ENCODE measurements at places on chromosomes 7 and 10.

- no peak for DNase-seq
Measured at GRCh38 chr7:111561654-111561903, 713 bp downstream of the IMMP2L start.

GRCh38 chr7:149716932-149717307 lies 56.5 kb downstream of the ZNF467 start:
- no peak for DNase-seq

DNA sequence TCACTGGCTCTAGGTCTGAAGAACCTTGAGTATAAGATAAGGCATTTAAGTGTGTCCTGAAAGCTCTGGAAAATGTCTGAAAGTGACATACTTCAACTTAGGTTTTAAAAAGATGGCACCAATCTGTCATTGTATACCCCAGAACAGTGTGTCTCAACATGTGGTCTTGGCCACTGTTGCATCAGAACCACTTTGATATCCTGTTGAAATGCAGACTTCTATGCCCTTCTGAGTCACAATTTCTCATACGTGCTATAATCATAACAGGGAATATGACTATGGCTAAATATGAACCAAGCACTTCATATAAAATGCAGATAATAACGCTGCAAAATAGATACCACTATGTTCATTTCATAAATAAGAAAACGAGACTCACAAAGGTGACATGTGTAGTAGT lies 38.0 kb upstream of the GPAM start:
- DNase-seq = no peak

GRCh38 chr7:114070246-114070645 lies 151.4 kb upstream of the PPP1R3A start:
- no peak for DNase-seq

DNA sequence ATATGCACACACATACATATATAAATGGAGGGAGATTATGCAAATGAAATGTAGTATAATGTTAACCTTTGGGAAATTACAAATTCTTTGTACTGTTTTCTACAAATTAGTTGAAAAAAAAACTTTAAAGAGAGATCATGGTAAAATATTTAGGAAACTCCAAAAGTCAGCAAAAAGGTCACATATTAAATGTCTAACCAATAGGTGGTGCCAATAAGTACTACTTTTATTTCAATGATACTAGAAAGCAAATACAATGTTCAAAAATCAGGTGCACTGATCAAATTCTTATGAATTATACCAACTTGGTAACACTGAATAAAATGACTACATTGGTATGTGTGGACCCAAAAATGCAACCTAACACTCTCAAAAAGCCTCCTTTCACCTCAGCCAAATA lies 276.9 kb downstream of the DOCK4 start:
- DNase-seq = no peak

DNA sequence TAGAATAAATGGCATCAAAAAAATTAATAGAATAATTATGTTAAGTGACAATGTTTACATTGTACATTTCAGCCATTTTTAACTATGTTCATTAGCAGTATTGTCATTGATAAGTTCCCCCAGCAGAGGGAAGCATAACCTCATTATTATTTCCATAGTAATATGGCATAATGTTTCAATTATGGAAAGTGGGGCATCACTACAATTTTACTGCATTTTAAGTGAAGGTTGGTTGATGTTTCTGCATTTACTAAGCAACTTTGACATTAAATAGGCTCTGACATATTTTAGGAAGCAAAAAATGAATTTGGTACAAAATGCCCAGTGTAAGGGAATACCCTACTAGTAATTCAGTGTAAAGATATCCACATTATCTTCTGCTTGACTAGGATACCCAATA lies 218.3 kb downstream of the SEMA3A start:
- DNase-seq = no peak

GRCh38 chr10:119278126-119278709 lies 70.8 kb downstream of the GRK5 start:
- DNase-seq = no peak

- DNase-seq = no peak
Measured at GRCh38 chr7:91798425-91798824, 82.1 kb downstream of the MTERF1 start.

DNA sequence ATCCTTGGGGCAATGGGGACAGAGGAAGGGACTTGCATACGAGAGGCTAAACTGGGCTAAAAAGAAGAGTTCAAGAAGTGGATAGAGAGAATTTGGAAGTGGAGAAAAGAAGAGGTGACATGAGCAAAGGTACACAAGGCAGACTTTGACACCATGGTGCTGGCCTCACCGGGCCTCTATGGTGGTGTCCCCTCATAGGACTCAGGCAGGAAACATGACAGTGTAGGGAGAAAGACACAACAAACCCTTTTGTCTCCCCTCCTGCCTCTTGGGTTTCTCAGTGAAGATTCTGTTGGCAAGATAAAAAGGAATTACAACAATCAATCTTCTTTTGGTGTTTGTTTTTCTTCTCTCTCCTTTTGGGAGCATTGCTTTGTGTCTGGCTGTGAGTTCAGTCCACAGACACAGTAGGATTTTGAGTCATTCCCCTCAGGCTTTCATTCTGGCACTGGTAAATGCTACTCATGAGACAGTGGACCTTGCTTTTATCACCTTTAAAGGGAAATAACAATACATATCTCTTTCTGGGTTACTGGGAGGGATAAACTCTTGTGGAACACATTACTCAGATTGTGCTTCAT lies 827.7 kb downstream of the TNS3 start:
- DNase-seq = no peak

- no peak for DNase-seq
Measured at GRCh38 chr7:90262438-90262837, 17.5 kb downstream of the CFAP69 start.

DNA sequence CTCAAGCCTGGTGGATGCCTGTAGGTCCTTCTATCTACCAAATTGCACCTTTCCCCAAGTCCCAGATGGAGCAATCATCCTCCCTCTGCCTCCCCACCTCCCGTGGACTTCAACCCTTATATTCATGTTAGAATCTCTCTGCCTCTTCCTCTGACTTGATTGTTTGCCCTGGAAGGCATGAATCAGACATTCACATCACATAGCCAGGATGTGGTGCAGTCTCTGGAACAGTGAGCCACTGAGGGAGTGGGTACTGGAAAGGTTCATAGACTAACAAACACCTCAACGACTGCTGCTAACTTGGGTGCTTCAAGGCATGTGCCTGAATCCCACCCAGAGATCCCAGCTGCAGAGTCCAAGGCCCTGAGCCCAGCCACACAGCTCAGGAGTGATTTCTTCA lies 494.0 kb downstream of the TNS3 start:
- DNase-seq = no peak

DNA sequence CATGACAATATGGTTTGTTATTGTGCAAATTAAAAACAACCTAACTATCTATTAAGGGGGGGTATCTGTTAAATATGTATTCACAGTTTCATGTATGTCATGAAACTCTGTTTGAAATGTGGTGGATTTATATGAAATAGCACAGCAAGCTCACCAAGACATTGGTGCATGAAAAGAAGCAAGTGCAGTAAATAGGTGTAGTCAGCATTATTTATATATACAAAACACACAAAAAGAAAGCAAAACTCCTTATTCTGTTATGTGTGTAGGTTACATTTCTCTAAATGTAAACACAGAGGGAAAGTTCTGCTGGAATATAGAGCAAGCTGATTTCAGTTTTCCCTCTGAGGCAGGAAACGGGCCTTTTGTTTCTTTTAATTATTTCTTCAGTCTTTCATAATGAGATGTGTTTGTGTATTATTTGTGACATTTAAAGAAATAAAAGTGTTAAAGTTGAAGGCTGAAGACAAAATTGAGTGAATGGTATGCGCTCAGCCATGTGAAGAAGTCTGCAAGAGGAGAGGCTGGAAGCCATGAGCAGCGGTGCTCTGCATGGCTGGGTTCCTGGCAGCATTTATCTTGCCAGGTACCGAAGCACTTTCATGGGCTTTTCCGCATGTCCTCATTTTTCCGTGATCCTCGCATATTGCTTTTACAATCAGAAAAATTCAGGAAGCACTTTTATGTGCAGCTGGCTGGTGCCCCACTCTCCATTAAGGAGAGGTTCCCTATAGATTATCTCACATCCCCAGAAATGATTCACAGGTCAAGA lies 38.5 kb downstream of the GRID1 start:
- DNase-seq = no peak

DNA sequence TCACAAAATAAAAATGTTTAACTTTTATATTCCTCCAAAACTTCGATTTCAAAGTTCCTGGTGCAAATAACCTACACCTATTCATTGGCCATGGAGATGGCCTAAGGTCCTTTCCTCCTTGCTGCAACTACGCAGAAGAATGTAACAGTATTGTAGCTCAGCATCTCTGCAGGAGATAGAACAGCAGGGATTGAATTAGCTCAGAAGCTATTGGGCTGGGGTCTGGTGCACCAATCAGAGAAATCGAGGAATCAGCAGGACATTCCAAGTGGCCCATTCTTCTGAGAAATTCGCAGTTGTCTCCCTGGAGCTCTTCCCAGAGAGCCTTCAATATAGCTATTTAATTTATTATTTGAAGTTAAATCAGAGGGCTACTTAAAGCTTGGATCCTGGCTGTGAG lies 560.6 kb downstream of the GATA3 start:
- no peak for DNase-seq

DNA sequence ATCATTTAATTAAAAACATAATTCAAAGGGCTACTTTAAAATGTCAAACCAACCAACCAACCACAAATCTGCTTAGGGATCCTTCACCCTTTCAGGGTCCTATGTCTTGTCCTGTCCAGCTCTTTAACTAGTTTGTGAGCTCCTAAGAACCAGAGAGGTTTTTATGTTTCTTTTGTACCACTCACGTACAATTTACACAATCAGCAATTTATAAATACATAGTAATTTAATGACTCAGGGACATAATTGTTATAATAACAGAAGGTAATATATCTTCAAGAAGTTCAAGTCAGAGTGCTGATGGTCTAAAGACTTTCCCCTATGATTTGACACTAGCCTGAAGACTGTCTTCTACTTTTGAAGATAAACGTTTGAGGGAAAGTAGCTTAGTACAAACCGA lies 16.0 kb downstream of the DHX32 start:
- DNase-seq = no peak

DNA sequence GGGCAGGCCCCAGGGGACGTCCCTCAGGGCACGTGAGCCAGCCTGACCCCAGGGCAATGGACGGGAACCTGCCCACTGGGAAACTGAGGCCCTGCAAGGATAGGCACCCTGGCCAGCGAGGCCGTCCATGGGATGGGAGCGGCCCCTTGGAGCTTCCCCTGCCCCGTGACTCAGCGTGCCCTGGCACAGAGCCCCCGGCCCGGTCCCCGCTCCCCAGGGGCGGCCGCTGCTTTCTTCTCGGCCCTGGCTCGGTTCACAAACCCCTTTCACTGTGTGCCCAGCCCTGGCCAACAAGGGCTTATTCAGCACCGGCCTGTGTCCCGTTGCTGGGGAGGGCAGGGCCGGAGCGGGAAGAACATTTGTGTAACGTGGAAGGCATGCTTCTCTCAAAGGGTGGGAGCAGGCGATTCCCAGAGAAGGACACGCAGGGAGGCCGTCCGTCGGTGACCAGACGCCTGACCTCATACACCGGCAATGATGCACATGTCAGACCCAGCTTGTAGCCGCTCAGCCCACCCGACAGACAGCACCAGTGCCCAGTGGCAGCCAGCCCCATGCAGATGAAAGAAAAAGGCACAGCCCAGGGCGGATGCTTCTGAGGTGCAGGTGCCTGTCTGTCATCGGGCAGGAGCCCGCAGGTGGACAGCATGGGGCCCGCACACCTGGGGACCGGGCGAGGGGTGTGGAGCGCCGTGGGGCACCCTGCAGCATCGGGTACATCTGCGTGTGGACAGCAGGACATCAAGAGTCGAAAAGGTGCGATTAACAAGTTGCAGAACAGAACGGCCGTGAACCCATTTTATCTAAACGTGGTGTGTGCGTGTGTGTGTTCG lies 94.5 kb downstream of the PDGFA start:
- DNase-seq = no peak

DNA sequence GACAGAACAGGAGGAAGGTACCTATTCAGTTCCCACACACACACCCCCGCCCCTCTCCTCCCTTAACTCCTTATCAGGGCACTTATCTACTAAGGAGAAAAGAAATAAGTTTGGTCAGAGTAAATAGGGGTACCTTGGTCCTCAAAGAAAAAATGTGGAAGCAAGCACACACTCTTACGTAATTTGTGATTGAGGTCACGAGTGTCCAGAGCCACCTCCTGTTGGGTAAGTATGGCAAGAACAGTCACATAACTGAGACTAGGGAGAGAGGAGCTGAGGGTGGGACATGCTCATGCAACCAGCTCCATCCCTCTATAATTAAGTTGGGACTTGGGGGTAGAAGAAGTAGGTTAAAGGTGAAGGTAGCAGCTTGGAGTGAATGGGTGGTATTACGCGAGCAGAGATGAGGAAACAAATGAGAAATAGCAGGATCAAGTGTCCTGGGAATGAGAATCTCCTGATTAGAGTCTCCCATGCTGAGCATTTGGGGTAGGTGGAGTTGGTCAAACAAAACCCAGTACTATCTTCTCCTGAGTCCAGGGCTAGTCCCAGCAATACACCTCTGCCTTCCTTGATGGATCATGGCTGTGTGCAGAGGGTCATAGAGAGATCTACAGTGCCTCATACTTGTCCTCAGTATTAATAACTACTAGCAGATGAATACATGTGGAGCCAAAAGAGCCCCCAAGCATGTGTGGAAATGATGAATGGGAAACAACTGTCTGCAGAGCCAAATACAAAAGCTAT lies 77.1 kb downstream of the GSAP start:
- no peak for DNase-seq

DNA sequence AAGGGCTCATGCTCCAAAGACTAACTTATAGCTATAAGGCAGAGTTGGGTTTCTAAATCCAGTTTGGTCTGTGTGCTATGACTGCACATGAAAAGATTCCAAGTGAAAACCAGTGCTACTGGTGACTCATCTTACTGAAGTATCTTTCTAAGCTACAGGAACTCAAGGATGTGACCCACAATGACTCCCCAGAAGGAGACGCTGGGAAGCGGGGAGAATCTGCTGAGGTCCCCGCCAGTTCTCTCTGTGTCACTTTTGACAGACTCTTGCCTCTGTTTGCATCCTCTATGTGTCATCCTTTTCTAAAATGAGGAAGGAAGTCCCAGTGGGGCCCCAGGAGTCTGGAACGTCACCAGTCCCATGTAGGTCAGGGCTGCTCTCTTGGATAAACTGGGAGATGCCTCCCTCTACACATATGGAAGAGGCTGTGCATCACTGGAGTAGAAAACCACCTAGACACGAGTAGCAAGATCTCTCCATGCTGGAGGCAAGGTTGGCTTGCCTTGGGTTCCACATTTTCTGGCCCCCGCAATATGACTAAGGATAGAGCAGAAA lies 28.8 kb upstream of the GPR26 start:
- no peak for DNase-seq

- DNase-seq = no peak
Measured at GRCh38 chr7:139867847-139868246, 38.8 kb downstream of the TBXAS1 start.

GRCh38 chr7:94888551-94888950 lies 18.8 kb upstream of the PPP1R9A start:
- DNase-seq = no peak

DNA sequence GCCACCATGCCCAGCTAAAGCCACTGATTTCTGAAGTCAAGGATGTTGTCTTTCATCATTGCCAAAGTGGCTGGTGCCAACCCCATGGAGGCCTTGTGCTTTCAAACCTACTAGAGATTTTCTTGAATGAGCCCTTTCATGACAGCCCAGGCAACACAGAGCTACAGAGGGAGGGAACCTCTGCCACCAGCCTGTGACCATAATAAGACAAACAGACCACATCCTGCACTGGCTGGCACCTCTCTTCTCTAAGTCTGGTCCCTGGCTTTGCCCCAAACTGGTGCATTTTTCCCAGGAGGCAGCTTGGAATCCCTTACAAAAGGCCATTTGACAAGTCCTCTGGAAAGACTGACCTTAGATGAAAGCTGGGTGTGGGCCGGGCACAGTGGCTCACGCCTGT lies 348.8 kb downstream of the GALNT17 start:
- no peak for DNase-seq

- DNase-seq = no peak
Measured at GRCh38 chr10:111999915-112000302, 183.7 kb downstream of the GPAM start.
